CD4-positive, alpha-beta T cell treated with Interleukin-6 at 100 ng/mL for 8 hours (primary cell): ENCODE measurements at places on chromosomes 1 and 21.

DNA sequence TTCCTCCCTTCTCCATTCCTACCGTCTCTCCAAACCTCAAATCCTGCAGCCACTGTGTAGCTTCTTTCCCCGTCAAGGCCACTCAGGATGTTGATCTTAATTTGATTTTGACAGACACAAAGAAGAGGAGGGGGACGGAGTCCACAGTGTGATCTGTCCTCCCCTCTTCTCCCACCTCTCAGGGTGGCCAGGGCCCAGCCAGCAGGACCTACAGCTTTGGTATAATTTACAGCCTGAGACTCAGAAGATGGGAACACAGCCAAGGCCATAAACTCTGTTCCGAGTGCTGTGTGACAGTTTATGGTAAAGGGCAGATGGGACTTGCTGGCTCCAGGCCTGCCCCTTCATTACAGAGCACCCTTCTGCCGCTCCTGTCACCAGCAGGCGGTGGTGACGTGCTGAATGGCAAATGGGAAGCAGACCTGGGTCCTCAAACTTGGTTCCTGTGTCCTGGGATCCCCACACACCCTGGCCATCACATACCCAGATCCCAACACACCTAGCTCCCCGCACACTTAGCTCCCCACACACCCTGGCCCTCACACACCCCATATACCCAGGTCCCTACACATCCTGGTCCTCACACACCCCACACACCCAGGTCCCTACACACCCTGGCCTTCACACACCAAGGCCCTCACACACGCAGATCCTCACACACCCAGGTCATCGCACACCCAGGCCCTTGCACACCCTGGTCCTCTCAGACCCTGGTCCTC is 71.6 kb downstream of the CD2 start:
- DNase-seq, result no peak

DNA sequence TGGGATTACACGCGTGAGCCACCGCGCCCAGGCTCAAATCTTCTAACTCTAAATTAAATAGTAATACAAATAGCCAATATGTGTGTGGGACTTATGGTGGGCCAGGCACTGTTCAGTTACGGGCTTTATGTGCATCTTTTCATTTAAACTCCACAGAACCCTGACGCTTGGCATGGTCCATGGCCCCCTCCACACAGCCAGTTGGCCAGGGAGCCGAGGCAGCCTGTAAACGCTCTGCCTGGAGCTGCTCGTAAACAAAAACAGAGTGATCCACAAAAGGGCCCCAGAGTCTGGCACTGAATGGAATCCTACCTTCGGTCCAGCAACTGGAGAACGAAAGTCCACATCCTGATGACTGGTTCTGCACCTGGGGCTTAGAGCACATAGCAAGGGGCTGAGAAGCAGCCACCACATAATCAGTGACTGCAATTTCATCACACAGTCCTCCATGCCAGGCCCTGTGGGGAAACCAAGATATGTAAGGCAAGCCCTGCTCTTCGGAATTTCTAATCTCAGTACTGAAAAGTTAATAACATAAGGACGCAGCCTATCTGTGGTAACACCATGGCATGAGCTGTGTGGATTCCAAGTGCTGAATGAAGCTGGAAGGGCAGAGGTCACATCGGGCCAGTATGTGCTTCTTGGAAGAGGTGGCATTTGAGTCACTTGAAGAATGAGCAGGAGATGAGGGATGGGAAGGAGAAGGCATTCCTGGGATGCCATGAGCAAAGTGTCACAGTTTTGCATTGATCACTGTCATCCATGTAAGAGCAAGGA is 13.5 kb upstream of the ADAMTSL4 start:
- DNase-seq, result no peak

DNA sequence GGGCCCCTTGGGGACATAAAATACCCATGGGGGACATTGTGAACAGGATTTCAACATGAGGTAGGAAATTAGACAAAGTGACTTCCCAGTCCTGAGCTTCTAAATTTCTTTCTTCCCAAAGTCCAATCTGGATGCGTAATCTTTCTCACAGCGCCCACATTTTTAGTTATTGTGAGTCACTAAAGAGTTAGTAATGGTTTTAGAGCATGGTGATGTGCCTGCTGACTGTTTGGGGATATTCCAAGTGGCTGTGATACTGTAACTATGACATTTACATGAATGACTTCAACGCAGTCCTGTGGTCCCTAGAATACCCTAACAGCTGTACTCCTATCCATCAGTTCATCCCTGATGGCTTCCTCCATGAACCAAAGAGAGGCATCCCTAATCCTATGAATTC is 224.0 kb upstream of the COA6 start:
- no peak for DNase-seq

DNA sequence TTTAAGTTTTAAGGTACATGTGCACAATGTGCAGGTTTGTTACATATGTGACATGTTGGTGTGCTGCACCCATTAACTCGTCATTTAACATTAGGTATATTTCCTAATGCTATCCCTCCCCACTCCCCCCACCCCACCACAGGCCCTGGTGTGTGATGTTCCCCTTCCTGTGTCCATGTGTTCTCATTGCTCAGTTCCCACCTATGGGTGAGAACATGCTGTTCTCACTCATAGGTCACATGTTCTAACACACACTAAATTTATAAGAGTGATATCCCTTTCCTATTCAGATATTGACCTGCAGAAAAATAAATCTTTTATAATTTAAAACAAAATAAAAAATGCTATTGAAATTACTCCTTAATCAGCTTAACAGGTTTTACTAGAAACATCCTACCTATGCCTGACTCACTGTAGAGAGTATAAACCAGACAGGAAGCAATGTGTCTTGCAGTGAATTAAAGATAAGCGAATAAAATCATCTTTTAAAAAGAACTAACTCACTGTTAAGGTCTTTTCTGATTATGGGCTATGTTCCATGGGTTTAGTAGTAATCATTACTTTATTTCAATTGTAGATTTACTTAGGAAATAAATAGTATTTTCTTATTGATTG is 82.0 kb upstream of the DPH5 start:
- DNase-seq, result no peak

DNA sequence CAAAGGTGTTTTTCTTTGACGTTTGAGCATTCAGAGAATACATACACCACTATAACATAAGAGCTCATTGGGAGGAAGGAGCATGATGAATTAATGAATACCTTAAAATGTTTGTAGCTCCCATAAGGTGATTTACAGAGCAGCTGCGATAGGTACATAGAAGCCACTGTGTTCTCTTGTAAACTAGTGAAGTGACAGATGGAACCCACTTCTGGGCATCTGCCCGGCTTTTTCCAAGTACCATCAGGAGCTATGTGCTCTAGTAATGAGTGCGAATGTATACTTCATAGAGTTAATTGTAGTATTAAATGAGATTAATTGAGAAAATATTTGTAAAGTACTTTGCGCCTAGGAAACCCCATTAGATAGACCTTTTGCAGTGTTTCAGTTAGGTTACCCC is 48.4 kb downstream of the HENMT1 start:
- no peak for DNase-seq

DNA sequence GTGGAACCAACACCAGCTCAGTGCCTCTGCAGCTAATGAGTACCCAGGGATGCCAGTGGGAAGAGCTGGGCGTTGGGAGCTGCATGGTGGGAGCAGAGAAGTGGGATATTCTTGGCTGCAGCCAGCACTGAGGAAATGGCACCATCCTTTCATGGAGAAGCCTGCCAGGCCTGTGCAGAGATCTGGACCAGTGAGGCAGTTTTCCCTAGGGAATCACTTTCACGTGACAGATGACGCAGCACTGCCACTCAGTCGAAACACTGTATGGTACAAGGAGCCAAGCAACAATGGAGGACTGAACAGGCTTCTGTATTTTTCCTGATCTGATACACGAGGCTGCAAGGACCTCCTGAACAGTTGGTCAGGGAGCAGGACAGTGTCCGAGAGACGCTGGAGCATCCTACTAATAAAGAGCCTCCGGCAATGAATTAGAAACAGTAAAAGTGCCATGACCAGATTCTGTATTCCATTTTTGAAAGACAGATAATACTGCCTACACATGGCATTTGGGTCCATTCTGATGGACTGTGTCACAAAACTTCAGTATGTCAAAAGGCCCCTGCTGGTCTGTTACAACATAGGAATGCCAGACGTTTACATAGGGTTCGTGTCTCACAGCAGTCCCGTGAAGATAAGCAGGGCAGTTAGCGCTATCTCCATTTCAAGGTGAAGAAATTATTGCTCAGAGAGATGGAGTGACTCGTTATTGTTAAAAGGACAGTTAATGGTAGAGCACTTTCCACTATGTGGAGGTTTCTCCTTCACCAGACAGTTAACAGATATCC is 44.0 kb upstream of the LMO4 start:
- DNase-seq, result no peak

GRCh38 chr1:99327357-99327756 is 63.1 kb downstream of the PLPPR4 start:
- no peak for DNase-seq

GRCh38 chr1:181116819-181117390 is 28.4 kb downstream of the IER5 start:
- no peak for DNase-seq
